ENCODE measurements at places on chromosomes 5 and 9. TPM values are rescaled to one million over a fixed set of nuclear protein-coding genes. Genes with fewer than 3 reads are reported as not detected.

The RICTOR gene
- 23.7 TPM for total RNA-seq

The ANKS6 gene
- 20.1 TPM for total RNA-seq

The TUSC1 gene
- total RNA-seq: 20.5 TPM

The PCDHGA10 gene
- 2.1 TPM for total RNA-seq

The NR6A1 gene
- 2.9 TPM for total RNA-seq

The WDR31 gene
- 1.6 TPM for total RNA-seq

The IL33 gene
- total RNA-seq: 2.4 TPM

The SLC1A3 gene
- 3.4 TPM for total RNA-seq

The TMEM174 gene
- total RNA-seq: not detected

The MEIKIN gene
- not detected for total RNA-seq

The NTRK2 gene
- total RNA-seq: not detected

The LHX2 gene
- total RNA-seq: not detected

The FBP1 gene
- total RNA-seq: not detected

The FBXO38 gene
- total RNA-seq: 32.9 TPM

The FEM1C gene
- total RNA-seq: 11.8 TPM

The LRRC19 gene
- total RNA-seq: not detected

The FAM169A gene
- total RNA-seq: 21.5 TPM

The SLC36A3 gene
- total RNA-seq: not detected

The SEC24A gene
- 9.9 TPM for total RNA-seq
